RCC 7860 (cell line): ENCODE measurements at places on chromosomes 12 and 14.
A peak's percentile ranks its signal among the peaks of the same experiment; 100 is the strongest.

DNA sequence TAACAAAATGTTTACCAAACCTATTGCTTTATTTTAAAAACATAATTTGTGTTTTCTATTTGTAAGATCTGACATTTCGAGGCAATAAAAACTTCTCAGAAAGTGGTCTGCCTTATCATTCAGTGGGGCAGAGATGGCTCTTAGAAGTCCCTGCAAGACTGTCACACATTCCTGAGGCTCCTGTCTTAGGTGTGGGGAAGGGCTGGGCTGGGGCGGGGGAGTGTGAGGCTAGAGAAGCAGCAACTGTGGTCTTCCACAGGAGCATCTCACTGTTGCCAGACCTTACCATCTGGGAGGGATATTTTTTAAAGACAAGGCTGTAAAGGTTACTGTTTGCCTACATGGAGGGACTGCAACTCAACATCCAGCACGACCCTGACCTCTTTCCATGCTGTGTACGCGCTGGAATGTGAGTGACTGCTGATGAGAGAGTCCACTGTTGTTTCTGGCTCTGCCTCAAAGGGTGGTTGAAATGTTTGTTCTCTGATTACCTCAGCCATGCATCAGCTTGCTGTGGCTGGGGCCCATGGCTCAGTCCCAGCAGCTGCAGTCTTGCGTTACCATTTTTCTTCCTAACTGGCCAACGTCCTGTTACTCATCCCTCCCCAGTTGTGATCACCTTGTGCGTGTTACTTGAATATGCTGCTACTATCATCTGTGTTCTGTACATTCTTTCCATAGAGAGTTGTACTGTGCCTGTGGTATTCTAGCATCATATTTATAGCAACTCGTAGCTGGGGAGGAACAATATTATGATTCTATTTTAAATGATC, 12.4 kb downstream of the ERG28 start:
- peak; percentile 88 for DNase-seq

DNA sequence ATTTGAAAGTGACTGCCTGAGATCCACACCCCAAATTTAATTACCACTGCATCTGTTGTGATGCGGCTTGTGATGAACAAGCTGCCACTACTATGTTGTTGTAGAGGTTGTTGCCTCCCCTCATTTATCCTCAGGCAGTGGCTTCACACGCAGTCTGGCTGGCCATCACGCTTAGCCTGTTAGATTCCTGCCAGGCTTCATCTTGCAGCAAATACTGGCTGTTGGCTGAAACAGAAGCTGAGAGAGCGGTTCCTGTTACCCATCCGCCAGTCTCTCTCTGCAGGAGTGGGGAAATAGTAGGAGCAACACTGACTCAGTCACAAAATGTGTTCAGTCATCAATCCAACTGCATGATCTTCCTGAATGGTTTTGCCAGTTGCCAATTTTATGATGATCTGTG, 934.4 kb downstream of the FLRT2 start:
- no peak for DNase-seq

- no peak for DNase-seq
Measured at GRCh38 chr14:53954551-53955228, 1.9 kb downstream of the BMP4 start.

GRCh38 chr14:28769276-28769880, 2.8 kb downstream of the FOXG1 start:
- no peak for DNase-seq

DNA sequence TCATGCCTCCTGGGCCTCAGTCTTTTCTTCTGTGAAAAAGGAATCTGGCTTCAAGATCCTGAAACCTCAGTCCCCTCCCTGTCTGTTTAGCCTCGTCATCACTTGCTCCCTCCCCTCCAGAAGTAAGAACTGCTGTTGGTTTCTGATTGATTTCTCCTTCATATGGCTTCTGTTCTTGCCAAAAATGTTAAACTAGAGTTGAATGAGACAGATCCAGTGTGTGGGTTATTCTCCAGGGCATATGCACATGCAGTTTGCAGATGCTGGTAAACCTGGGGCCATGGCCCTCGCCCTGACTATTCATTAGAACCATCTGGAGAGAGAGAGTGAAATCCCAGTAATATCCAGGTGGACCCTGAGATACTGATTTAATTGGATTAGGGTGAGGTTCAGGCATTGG, 175.1 kb downstream of the TMEM132C start:
- no peak for DNase-seq

- no peak for DNase-seq
Measured at GRCh38 chr14:47195582-47195981, 479.8 kb downstream of the MDGA2 start.

GRCh38 chr12:21529456-21529855, 3.4 kb downstream of the SPX start:
- no peak for DNase-seq

DNA sequence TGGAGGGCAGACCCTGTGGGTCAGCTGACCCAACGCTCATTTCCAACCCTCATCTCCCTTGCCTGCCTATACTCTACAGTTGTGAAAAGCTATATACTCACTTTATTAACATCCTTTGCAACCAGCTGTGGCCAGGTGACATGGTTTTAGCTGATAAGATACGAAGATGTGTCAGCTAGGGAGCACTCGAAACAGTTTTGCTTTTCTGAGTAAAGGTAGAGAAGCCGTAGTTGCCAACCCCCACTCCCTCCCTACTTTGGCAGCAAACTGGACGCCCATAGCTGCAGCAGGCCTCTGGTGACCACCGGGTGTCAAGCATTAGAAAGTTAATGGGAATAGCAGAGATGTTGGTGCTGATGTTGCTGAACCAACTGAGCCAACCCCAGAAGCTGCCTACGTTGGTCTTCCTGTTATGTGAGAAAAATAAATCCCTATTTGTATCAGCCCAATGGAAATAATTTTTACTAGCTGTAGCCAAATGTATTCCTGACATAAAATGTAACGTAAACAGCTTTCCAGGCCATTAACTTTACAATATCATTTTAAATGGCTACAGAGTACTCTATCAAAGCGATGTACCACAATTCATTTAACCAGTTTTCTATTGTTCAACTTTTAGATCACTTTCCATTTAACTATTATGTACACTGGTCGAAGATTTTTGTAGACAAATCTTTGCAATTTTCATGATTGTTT, 98.5 kb upstream of the TMCC3 start:
- DNase-seq, result no peak
